ENCODE measurements at places on chromosomes 3 and 15.

DNA sequence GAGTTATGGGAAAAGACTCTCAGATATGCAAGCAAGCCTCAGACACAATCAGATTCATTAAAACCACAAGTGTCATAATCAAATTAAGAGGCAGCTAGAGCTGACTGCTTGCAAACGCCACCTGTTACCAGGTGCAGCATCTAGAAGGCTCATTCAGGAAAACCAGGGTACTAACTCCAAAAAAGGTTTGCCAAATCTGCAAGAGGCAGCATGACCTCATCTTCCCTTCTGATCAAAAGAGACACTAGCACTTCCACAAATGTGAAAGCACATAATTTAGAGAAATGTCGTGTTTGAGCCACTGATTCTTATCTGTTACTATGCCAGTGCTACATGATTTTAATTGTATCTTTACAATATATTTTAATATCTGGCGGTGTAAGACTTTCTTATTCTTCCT, 123.3 kb upstream of the NANOGP8 start:
- DNase-seq = no peak

- DNase-seq = peak; percentile 31
Observed at GRCh38 chr3:40044487-40044886, 235.1 kb downstream of the MYRIP start.

- DNase-seq = peak; percentile 35
Observed at GRCh38 chr3:190644766-190645165, 130.9 kb downstream of the IL1RAP start.

GRCh38 chr15:70109531-70109930, 11.8 kb upstream of the TLE3 start:
- DNase-seq = no peak

DNA sequence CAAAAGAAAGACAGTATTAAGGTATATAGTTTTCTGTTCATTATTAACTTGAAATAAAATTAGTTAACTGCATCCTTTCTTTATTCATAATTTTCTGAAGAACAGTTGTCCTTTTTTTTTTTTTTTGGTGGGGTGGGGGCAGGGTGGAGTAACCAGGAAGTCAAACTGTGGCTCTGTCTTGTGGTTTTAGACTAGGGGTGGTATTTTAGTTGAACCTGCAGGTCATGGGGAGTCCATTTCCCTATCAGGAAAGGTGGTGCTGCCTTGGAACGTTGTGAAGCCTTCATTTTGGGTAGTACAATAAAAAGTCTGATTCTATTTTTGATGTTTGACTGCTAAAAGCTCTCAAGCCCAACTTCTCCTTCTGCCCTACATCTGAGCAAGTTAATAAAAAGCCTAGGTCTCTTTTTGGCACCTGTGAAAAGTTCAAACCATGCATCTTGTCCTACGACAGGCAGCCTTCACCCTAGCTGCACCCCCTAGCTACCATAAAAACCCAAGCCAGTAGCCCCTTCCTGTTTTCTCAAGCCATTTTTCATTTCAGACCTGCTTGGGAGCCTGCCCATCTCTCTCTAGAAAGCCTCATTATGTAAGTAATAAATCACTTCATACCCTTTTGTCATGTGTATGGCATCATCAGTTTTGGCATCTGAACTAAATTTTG, 31.2 kb upstream of the RIOX2 start:
- DNase-seq = peak; percentile 34

DNA sequence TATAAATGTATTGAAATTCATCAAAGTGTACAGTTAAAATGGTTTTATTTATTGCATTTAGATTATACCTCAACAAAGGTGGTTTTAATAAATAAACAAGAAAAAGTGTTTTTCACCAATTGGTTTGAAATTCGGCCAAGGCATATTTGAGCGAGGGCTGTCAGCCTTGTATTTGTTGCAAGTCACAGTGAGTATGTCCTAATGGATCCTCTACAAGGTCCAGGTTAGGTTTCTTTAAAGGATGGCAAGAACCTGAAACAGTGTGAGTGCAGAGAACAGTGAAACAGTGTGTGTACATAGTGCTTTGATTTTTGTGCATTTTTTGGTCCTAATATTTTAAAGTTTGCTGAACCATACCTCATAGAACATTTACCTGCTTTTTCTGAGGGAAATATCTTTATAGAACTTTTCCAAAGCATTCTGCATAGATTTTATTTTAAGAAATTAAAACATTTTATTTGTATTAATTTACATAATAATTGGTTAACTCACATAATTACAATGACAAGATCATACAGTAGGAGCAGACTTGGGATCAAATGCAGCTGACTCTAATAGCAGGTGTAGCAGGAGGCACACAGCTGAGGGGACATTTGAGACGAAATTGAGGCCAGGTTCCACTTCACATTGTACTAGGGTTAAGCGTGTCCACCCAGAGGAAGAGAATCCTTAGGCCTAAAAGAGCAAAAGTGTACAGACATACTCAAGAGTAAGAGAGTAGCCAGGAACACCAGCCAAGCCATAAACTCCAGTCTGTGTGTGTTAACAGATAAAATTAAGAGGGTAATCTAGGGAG, 428.8 kb upstream of the TPRG1 start:
- no peak for DNase-seq

DNA sequence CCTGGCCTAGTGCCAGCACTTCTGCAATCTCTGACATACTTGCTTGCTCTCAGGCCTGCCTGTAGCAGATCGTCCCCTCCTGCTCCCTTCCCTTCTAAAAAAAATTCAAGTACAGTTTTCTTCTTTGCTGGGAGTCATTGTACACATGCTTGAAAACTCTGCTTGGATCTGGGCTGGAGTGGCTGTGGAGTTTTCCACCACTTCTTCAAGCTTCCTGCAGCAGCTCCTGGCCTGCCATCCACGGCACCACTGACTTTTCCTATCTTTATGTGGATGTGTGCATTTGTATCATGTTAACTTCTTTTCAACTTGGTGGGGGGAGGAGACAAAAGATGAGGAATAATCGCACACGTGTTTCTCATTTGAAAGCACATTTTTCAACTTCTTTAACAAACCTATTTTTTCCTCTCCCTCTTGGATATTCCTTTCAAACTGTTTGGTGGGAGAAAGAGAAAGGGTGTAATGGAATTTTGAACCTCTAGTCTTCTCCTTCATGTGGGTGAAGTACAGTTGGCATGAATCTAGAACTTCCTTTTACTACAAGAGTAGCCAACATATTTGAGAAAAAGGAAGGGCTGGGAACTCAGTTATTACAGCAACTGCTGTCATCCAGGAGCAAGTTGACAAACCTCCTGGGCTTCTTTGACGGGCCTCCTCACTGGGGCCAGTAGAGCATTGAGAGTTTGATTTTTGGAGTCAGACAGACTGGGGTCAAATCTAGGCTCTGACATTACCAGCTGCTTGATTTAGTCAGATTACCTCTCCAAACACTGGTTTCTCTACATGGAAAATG, 61.2 kb upstream of the LRTM1 start:
- no peak for DNase-seq

- no peak for DNase-seq
Observed at GRCh38 chr15:60831540-60831939, 352.6 kb upstream of the ICE2 start.

DNA sequence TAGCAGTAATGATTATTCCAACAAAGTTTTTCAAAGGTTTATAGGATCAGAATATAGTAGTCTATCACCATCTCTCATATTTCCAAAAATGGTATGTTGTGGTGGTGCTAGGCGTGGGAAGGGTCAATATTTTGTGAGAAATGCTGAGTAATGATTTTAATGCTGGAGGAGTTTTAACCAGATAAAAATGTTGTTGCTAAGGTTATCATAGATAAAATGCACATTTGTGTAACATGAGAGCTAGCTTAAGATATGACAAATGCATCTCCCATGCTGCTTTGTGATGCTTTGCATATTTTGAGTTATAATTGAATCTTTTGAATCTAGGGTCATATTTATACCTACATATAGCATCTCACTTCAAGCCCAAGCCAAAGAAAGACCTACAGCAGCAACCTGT, 103.9 kb upstream of the ROBO1 start:
- no peak for DNase-seq

GRCh38 chr3:181755959-181756358, 44.2 kb downstream of the SOX2 start:
- no peak for DNase-seq

- DNase-seq = peak; percentile 29
Observed at GRCh38 chr15:69762373-69763148, 309.9 kb downstream of the RPLP1 start.

DNA sequence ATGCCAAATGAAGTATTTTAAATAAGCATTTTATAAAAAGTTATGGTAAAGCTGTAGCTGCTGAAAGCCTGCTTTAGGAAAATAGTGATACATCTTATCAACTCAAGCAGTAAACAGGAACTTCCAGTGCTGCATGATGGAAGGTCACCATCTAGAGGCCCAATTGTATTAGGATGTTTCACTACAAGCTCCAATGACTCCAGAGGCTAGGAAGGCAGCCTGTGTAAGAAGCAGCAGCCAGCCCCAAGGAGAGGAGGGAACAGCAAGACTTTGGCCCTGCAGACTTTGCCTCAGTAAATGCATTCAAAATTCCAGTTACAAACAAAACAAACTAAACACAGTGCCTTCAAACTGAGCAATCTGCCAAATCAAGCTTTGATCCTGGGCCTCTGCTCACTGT, 32.1 kb downstream of the ILDR1 start:
- no peak for DNase-seq

GRCh38 chr3:159936541-159936940, 52.1 kb upstream of the IL12A start:
- DNase-seq = no peak

GRCh38 chr3:12896063-12896985, 55.0 kb upstream of the RPL32 start:
- DNase-seq = no peak

DNA sequence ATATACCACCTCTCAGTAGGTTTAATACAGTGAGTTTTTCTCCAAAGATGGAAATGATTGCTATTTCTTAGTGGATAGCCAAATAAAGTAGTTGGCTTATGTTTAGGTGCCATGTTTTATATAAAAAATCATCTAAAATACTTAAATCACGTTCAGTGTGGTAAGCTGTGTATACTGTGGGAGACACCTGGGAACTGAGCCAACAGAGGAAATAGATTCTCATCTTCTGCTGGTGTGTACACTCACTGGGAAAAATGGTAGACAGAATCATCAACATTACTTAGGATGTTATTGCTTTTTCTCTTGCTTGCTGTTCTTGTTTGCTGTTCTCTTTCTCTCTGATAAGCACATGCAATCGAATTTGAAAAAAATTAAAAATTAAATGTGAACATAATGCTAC, 112.6 kb upstream of the MB21D2 start:
- DNase-seq = peak; percentile 54

DNA sequence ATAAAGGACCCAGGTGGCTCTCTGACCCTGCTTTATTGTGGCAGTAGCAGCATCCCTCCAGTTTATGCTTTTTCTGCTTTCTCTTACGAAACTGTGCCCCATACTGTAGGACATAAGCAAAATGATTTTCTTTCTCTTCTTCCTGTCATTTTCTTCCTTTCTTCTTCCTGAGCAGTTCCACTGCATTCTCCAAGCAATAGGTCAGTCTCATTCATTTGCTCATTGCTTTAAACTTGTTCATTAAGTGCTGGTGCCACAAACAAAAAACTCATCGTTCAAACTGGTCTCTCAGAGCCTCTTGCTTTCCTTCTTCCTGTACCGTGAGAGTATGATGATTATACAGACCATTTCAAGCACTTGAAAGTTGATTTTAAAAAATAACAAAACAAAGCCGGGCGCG, 66.8 kb downstream of the PDE8A start:
- no peak for DNase-seq

DNA sequence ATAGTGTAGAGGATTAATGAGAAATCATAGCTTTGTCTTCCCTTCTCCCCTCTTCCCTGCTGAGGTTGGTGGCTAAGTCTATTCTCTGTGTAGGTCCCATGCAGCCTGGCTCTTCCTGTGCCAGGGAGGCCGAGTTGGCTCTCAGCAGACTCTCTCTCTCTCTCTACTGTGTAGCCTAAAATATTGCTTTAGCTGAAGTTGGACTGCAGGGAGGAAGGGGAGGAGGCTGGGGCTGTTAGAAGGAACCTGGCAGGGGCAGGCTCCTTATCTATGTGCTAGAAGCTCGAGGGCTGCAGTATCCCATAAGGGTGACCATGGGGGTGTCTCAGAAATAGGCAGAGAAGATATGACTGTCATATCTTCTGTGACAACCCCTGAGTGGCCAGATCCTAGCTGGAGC, 160.8 kb downstream of the EPHB1 start:
- no peak for DNase-seq

GRCh38 chr3:194123726-194124125, 12.2 kb upstream of the HES1 start:
- DNase-seq = no peak

- DNase-seq = no peak
Observed at GRCh38 chr3:128319107-128319506, 147.6 kb downstream of the DNAJB8 start.

- no peak for DNase-seq
Observed at GRCh38 chr3:16357186-16358121, 92.4 kb downstream of the OXNAD1 start.

DNA sequence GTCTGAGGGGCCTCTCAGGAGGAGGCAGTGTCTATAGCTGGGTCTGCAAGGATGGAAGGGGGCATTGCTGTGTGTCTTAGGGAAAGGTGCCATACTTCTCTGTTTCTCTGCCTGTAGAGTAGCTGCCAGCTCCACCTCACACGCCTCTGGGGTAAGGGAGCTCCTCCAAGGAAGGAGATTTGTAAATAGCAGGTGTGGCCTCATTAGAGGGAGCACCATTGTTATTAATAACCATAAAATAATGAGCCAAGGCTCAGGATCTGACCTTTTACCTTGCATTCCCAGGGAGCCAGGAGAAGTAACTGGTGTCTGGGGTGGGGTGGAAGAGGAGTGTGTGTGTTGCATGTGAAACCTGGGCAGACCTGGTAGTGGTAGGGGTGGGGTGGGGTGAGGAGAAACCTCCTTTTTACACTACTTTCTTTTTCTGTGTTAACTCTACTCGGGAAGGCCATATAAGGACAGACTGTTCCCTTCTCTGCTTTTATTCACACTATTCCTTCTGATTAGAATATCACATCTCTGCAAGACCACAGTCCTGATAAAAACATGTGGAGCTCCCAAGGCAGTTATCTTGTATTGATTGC, 2.2 kb upstream of the C15orf39 start:
- DNase-seq = no peak

- no peak for DNase-seq
Observed at GRCh38 chr3:144167634-144168033, 196.0 kb downstream of the DIPK2A start.

- DNase-seq = no peak
Observed at GRCh38 chr3:172159962-172160538, 120.7 kb downstream of the FNDC3B start.

DNA sequence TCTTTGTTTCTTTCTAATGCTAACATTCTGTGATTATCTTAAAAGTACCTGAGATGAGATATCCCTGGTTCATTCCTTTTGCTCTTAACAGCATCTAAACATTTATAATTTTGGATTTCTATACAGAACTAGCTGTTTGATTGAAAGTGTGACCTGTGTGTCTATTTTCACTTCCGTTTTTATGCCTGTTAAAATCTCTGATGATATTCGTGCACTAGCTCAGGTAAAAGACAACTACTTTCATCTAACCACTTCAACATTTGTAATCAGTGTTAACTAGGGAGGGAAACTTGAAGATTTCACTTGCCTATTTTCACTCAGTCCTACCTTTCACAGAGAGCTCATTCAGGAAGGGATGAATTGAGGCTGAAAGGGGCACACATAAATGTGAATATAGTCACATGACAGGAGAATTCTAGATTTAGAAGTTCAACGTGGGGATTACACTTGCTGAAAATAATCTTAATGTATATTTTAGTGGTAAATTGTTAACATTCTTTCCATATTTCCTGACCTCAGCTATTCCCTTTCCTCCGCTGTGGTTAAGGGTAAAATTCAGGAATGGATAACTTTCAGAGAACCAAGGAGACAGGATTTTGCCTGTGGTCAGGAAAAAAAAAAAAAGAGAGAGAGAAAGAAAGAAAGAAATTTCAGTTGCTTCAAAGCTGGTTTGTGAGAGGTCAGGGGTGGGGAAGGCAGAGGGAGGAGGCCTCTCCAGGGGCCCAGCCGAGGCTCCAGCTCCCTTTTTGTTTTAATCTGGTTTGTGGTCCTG, 159.8 kb upstream of the TSC22D2 start:
- no peak for DNase-seq
